Stimulated activated naive CD8-positive, alpha-beta T cell treated with anti-CD3 and anti-CD28 coated beads, Interleukin-15, amount 100 ng/mL, for 72 hours (primary cell): ENCODE measurements at places on chromosomes 7 and 10.

GRCh38 chr10:107614939-107615685, 450.6 kb upstream of the SORCS1 start:
- no peak for DNase-seq

DNA sequence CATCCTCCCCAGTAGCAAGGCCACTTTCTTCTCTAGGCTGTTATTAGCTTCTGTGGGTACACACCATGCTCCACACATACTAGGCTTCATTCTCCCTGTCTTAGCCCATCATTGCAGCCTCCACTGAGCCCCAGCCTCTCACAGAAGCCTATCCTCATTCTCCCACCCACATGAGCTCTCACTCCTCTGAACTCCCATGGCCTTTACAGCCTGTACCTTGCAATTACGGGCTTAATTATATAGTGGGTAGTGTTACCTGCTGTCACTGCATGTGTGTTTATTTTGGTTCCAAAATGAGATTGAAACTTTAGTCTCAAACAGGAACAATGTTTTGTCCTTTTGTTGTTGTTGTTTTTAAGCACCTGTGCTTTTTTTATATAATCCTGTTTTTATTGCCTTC, 460.0 kb downstream of the KCNMA1 start:
- DNase-seq = no peak

DNA sequence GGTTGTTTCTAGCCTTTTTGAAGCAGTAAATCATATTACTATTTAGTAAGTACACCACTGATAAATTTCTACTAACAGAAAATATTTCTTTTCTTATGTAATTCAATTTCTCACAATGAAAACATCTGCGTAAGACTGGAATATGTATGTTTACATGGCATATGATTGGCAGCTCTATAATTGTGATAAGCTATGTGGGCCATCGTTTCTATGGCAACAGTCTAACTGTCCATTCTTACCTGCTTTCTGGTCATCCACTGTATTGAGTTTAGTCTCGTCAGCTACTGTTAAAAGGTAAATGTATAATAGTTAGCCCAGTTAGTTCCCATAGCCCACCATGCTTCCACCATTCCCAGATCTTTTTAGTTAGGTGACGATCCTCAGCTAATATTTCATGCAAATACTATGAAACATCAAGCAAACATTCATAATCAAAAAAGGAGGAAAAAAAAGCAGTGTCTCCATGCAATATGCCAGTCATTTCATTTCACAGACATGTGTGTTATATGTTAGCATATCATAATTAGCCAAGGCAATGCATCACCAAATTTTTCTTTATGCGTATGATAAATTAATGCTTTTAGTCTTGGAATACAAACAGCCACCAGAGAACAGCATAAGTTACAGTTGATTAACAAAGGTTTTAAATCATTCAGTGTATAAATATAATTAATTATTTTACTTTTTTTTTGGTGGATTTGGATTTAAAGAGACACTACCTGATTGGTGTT, 479.0 kb downstream of the PARD3 start:
- no peak for DNase-seq

- DNase-seq = no peak
These were observed 15.2 kb downstream of the PIP start for GRCh38 chr7:143147070-143147469.

DNA sequence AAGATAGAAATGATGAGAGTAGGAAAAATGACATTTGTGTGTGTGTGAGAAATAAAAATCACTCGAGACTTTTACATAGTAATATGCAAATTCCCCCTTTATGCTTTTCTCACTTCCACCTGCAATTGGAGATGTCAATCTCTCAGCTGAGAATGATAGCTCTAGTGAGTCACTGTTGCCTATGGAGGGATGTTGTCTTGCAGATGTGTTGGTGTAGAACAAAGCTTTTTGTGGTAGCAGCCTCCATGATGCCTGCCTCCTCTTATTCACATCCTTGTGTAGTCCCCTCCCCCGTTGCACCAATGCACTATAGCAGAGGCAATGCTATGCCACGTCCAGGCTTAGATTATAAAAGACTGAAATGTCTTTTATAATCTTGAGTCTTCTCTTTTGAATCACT, 33.8 kb downstream of the SPAG6 start:
- DNase-seq = peak; percentile 23

DNA sequence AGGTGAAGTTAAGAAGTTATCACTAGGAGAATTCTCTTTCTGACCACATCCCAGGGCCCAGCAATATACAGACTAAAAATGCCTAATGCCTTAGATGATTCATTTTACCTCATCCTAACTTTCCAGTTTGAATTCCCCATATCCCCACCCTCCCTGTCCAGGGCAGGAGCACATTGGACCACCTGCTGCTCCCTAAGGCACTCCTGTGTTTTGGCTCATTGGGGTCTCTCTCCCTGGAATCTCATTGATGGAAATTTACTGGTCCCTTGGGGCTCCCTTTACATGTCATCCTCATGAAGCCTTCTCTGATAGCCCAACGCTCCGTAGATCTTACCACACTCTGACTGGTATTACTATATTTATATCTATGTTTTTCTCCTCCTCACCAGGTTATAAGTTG, 2.7 kb downstream of the IL2RA start:
- DNase-seq = no peak

DNA sequence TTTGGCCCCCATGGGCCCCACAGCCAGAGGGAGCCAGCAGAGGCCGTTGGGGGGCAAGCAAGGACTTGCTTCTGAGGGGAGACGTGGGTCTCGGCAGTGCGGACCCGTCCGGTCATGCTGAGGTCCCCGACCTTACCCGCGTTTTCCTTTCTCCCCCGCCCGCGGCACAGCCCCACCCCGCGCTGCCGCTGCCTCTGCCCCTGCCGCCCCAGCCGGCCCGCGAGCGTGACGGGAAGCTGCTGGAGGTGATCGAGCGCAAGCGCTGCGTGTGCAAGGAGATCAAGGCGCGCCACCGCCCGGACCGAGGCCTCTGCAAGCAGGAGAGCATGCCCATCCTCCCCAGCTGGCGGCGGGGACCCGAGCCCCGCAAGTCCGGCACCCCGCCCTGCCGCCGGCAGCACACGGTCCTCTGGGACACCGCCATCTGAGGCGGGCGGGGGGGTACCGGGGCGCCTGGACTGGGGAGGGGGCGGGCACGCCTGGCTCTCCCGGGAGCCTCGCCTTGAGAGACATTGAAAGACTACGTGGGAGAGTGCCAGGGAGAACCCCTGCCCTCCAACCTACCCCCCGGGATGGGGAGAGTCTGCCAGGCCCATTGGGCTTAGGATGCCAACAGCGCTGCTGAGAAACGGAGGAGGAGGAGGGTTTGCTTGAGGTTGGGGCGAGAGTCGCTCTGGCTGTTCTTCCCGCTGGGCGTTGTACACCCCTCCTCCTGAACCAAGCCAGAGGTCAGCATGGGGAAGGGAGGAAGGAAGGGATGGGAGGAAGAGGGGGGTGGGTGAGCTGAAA, 9.9 kb downstream of the NYAP1 start:
- peak; percentile 62 for DNase-seq

GRCh38 chr7:2586326-2587020, 27.7 kb downstream of the IQCE start:
- DNase-seq = no peak

GRCh38 chr10:8047452-8048280, 6.8 kb upstream of the GATA3 start:
- peak; percentile 22 for DNase-seq
